ENCODE measurements at places on chromosomes 2 and 18.
A peak's percentile ranks its signal among the peaks of the same experiment; 100 is the strongest.

DNA sequence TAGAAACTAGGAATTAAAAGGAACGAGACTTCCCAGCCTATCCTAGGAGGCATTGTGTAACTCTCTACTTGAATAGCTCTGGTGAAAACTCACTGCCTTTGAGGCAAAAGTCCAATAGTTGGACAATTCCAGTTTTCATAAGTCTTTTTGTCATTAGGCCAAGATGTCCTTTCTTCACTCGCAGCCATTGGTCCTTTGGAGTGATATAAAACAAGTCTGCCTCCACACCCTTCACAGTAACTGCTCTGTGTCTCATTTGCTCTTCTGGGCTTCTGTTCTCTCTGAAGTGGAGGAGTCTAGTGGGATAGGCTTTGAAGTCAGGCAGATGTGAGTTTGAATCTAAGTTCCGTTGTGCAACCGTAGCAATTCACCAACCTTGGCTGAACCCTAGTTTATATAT, 28.2 kb downstream of the ANTXR1 start:
- DNase-seq: no peak

DNA sequence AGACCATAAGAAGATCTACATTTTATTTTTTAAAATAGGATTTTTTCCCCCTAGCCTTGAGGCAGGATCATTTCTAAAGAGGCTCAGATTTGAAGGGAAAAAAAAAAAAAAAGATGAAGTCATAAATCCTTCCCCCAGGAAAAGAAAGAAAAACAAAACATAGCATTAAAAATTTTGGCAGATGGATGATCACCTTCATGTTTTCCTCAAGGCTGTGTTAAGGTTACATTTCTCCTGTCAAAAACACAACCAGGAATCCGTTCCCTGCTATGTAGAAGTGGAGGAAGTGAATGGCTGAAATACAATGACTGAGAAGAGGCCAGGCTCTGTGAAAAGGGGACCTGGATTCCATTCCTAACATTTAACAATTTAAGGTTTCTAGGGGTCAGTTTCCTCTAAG, 56.2 kb downstream of the EPHA4 start:
- no peak for DNase-seq

DNA sequence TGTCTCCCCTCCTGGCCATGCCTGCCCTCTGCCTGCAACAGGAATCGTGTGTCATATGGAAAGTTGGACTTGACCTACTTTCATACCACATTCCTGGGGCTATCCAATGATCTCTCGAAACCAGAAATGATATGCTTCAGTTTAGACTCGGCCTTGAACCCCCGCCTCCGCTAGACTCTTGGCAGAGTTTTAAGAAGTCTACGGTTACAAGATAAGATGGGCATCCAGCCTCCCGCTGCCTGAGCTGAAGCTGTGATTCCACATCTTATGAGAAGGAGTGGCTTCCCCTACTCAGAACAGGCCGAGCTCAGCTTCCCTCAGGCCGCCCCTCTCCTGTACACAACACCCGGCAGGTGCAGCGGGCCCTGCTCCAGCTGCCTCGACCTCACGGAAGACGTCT, 73.9 kb downstream of the MTCL1 start:
- no peak for DNase-seq

DNA sequence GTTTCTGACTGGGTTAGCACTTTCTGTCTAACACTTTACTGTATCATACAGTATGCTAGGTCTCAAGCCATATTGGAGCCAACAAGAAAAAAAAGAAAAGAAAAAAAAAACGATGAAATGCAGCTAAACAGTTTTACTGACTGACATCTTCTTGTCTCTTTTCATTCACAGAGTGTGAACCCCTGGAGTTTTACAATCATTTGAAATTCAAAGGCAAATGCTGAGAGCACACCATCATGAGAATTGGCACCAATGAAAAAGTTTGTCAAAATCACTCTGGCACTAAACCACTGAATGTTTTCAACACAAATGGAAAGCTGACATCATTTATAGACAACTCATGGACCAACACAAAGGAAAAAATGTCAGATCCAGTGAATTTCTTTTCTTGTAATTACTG, 513.3 kb downstream of the LRRTM4 start:
- no peak for DNase-seq

DNA sequence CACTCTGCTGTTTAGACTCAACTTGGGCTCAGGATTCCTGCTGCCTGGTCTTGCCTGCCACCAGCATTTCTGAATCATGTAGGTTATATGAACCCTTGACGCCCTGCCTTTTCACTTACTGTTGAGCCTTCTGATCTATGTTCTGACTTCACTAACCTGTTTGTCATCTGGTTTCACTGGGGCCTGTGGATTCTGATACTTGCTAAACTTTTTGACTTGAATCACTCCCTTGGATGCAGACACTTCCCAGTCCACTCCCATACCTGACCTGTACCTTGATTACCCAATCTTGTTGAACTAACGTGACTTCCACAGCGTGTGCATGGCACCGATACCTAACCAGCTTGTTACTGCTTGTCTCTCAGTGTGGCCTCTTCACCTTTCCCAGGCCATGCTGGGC, 35.6 kb upstream of the SPAG16 start:
- no peak for DNase-seq

GRCh38 chr2:196980473-196980872, 54.0 kb upstream of the PGAP1 start:
- no peak for DNase-seq

- DNase-seq: no peak
Measured at GRCh38 chr2:205835251-205835791, 153.0 kb downstream of the NRP2 start.

GRCh38 chr2:95374029-95374428, 28.5 kb upstream of the FAHD2A start:
- no peak for DNase-seq

DNA sequence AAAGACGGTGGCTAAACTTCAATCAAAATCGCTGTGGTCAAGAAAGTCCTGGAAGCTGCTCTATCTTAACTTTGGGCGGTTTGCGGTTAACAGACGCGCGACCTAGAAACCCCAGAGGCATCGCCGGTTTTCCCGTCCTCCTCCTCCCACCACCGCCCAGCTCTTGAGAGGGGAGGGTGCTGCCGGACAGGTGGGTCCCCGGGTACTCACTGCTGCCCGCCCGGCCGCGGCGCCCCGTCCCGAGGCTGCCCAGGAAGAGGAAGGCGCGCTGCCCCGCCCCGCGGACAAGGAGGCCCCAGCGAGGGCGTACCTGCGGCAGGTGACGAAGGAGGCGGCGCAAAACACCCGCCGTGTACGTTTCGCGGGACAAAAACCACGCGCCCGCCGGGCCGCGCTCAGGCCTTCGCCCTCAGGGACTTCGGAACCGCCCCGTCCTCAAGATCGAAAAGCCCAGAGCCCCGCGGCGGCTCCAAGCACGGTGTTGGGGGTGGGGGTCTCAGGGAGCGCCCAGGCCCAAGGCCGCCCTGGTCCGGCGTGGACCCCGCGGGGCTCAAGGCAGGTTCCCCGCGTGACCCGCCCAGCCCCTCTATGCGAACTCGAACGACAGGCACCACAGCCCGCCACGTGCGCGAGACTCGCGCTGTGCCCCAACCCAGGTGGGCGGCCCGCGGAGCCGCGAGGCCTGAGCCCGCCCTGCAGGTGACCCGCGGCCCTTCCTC, at the start of gene SH3YL1:
Gene SH3YL1 (minus strand): TSS at position 259 of the 719 bp plus-strand sequence. CDS start 48 bp downstream, at position 211.
- peak; percentile 94 for DNase-seq

DNA sequence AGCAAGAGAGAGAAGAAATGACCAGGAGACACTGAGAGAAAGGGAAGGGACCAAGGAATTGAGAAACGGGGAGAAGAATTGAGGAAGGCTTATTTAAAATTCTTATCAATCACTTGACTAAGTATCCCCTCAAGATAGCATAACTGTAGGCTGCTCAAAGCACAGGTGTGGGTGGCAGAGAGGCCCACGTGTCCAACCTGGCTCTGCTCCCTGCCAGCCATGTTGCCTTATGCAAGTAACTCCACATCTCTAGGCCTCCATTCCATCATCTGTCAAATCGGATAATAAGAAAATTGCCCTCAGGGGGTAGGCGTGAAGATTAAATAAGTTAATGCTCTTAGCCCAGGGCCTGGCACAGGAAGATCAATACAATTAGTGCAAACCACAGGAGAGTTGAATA, 7.4 kb upstream of the NPAS2 start:
- DNase-seq: no peak

GRCh38 chr2:11839916-11840315, 93.5 kb downstream of the LPIN1 start:
- DNase-seq: no peak

DNA sequence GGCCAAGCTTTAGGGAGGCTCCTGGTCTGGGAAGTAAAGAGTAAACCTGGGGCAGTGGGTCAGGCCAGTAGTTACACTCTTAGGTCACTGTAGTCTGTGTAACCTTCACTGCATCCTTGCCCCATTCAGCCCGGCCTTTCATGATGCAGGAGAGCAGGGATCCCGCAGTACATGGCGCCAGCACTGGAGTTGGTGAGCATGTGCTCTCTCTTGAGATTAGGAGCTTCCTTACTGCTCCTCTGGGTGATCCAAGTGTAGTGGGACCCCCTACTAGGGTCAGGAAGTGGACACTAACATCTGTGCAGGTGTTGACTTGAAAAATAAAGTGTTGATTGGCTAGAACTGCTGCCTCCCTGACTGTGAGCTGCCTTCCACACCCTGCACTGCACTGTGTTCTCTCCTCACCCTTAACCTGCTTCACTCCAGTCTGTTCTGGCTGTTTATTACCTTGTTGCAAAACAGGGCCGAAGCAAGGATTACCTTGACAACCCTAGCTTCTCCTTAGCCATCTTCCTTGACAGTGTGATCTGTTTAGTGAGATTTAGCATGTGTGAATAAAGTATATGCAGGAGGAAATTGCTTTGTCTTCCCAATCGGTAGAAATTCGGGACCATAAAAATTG, 5.2 kb downstream of the RETREG2 start:
- no peak for DNase-seq

DNA sequence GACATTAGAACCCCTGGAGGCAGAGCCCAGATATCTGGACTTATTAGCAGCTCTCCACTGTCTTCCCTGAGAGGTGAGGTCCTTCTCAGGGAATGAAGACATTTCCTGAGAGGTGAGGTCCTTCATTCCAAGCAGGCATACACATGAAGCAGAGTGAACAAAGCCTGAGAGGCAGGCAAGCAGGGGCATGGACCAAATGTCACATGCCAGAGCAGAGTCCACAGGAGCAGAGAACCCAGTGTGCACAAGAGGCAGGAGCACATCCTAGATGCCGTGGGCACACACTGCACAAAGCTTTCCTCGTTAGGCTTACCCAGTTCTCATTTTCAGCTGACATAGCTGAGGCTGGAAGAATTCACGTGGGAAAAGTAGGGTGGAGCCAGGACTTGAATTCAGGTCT, 759.9 kb upstream of the HS6ST1 start:
- no peak for DNase-seq

DNA sequence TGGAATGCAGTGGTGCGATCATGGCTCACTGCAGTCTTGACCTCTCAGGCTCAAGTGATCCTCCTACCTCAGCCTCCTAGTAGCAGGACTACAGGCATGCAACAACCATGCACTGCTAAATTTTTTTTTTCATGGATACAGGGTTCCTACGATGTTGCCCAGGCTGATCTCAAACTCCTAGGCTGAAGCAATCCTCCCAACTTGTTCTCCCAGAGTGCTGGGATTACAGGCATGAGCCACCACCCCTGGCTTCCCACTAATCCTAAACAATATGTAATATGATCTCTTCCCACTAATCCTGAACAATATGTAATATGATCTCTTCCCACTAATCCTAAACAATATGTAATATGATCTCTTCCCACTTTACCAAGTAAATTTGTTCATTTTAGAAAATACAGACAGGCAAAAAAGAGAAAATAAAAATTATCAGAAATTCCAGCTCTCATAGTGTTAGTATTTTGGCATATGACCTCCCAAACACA, 33.7 kb upstream of the C18orf32 start:
- DNase-seq: no peak

- no peak for DNase-seq
Measured at GRCh38 chr18:29041976-29042375, 865.0 kb upstream of the CDH2 start.

GRCh38 chr2:237964194-237964577, 2.6 kb upstream of the UBE2F start:
- DNase-seq: no peak

GRCh38 chr2:175463589-175464310, 282.2 kb upstream of the ATP5MC3 start:
- DNase-seq: no peak

DNA sequence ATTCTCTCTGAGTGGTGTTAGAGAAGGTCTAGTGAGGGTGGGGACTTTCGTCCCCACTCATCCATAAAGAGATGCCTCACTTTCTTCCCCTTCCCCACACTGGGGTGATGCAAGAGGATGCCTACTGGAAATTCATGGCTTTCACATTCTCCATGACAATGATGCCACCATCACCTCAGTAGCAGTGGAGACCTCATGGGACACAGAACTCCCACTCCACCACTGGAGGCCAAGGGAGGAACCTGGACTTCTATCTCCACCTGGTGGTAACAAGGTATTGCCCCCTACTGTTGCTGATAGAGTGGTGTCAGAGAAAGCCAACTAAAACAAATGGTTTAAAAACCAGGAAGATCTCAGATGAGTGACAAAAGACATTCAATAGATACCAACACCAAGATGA, 110.9 kb downstream of the INHBB start:
- DNase-seq: no peak

Measured in pancreas (tissue), 10 donors.